Stimulated activated CD8-positive, alpha-beta memory T cell treated with anti-CD3 and anti-CD28 coated beads, Interleukin-2, amount 100 ng/mL, for 48 hours (primary cell): ENCODE measurements at places on chromosomes 1 and 21.

DNA sequence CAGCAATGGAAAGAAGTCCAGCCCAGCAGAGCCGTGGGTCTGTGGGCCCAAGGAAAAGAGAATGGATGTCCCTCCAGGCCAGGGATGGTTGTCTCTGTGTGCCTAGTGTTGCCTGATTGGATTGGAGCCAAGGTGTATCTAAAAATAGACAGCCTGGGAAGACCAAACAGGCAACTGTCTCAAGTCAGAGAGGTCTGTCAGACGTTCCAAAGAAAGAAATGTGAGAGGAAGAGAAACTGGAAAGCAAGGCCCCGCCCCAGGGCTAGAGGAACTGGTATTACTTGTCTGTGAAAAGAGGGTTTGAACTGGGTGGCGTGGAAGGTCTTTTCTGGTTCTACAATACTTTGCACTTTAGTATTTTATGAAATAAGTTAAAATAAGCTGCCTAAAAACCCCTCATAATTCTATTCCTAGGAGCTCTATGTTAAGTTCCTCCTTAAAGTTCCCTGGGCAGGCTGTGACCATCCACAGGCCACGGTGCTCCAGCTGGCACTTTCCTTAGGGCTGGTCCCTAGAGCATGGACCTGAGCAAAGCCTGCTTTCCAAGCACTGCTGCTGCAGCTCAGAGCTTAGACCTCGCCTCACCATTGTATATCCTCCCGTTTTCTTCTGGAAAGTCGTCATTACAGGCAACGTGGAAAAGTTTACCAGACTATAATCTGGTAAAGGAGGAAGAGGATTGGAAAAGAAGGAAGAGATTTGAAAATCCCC, 151.6 kb downstream of the DISC1 start:
- DNase-seq, result no peak

- DNase-seq, result no peak
These were observed 58.5 kb downstream of the TENT5C start for GRCh38 chr1:117664314-117664713.

- DNase-seq, result no peak
These were observed 230.3 kb downstream of the CENPF start for GRCh38 chr1:214833178-214833756.

- no peak for DNase-seq
These were observed 40.0 kb upstream of the DPH5 start for GRCh38 chr1:101065575-101065974.

DNA sequence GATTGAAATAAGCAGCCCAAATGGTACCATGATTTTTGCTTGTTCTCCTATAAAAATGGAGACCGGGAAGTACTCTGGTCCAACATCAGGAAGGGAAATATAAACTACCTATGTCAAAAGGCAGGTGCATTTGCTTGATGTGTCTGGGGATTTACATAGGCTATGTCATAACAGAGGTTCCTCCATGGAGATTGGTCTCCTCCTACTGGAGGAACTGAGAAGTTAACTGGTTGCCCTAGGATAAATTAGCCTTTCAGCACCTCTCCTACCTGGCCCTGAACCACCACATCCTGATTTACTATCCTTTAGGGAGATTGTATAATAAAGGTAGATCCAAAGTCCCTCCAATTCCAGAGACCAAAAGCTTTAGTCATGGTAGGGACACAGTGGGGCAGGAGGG, 1109.3 kb upstream of the B3GALT2 start:
- DNase-seq, result no peak

DNA sequence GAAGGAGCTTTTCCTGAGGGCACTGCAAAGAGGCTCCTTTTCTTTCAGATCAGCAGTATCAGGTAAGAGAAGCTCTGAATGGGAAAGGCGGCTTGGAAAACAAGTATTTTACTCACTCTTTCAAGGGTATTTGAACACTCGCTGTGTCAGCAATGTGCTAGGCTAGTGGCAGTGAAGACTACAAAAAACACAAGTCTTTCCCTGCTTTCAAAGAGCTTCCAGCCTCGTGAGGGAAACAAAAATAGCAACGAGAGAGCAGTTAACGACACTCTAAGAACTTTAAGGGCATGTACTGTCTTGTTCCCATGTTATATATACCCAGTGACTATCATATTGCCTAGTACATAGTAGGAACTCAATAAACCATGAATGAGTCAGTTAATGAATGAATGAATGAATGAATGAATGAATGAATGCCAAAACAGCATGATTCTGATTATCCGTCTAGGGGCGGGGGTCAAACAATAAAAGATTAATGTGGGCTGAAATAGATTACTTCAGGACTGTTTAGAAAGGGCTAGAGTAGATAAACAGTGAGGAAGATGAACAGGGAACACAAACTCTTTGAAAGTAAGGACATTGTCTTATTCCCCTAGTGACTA, 14.2 kb upstream of the MCOLN3 start:
- no peak for DNase-seq

DNA sequence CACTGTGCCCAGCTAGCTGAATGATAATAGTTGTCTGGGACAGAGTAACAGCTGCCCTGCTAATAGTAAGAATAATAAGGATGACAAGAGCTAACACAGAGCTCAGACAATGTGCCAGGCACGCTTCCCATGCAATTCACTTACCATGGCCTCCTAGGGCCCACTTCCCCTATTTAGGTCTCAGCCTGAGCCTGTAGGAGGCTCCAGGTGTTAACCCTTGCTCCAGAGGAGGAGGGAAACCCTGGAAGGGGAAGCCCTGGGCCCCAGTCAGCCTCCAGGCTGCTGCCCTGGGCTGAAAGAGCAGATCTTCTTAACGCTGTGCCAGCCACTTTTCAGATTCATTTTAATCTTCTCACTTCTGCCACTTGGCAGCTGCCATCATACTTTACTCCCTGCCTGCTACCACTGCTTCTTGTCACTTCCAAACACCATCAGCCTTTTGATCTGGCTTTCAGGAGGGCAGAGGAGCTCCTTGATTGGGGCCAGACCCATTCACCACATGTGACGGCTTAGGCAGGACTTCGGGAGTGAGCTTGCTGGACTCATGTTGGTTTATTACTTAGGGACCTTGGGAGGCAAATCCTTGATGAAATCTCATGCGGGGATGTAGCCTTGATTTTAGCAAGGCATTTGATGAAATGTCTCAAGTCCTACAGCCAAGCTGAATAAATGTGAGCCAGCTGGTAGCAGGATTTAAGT, 66.7 kb upstream of the PARP1 start:
- no peak for DNase-seq

GRCh38 chr1:22096036-22096435, 43.5 kb downstream of the CDC42 start:
- no peak for DNase-seq

DNA sequence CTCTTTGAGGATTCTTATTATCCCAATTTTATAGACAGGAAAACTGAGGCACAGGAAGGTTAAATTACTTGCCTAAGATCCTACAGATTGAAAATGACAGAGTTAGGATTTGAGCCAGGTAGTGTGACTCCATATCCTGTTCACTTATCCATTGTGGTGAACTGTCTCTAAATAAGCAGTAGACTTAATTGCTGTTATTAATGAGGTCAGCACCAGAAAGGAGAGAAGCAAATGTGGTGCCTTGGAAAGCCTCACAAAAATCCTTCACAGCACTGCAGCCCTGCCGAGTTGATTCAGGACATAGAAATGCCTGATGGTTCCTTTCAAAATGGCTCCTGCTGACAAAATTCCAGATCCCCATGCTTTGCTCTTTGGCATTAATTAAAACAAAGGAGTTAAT, 193.3 kb upstream of the BEND5 start:
- DNase-seq, result no peak

DNA sequence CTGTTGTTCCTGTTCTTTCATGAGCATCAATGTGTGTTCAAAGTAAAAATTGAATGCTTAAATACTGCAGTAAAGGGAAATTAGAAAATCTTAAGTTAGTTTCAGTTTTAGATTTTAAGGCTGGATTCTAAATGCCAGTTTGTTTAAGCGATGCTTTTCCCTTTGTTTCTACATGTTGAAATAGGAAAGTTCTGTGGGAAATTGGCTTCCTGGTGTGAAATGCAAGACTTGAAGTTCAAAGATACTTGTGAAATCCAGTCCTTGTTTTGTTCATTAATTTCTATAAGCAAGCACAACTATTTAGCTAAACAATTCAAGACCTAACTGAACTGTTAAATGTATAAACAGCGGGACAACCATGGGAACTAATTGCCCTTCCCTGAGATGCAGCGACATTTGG, 149.1 kb downstream of the LYPLAL1 start:
- DNase-seq, result no peak

GRCh38 chr1:54070171-54070837, 16.9 kb downstream of the TCEANC2 start:
- DNase-seq, result no peak

- no peak for DNase-seq
These were observed 20.7 kb upstream of the MFSD2A start for GRCh38 chr1:39933956-39934941.

GRCh38 chr1:109931911-109932636, 21.4 kb downstream of the CSF1 start:
- no peak for DNase-seq

DNA sequence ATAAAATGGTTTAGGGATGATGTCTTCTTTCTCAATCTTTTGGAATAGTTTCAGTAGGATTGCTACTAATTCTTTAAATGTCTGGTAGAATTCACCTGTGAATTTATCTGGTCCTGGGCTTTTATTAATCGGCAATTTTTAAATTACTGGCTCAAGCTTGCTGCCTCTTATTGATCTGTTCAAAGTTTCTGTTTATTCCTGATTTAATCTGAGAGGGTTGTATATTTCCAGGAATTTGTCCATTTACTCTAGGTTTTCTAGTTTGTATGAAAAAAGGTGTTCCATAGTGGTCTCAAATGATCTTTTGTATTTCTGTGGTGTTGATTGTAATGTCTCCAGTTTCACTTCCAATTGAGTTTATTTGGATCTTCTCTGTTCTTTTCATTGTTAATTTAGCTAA, 617.8 kb downstream of the LTN1 start:
- no peak for DNase-seq
